ENCODE measurements at places on chromosomes 2 and 18. TPM values are rescaled to one million over a fixed set of nuclear protein-coding genes. Genes with fewer than 3 reads are reported as not detected.

LIMS3 gene
- 0.74 TPM for total RNA-seq

TMEM17 gene
- total RNA-seq: 0.58 TPM

CIDEA gene
- not detected for total RNA-seq

TOGARAM2 gene
- total RNA-seq: not detected

BOK gene
- 2.6 TPM for total RNA-seq

LRATD1 gene
- 7.3 TPM for total RNA-seq

GCG gene
- total RNA-seq: 0.29 TPM

GRHL1 gene
- 5.5 TPM for total RNA-seq
